Right lung (tissue), 10 donors: ENCODE measurements at places on chromosomes 13 and 19. TPM values are rescaled to one million over a fixed set of nuclear protein-coding genes. Genes with fewer than 3 reads are reported as not detected.

DNA sequence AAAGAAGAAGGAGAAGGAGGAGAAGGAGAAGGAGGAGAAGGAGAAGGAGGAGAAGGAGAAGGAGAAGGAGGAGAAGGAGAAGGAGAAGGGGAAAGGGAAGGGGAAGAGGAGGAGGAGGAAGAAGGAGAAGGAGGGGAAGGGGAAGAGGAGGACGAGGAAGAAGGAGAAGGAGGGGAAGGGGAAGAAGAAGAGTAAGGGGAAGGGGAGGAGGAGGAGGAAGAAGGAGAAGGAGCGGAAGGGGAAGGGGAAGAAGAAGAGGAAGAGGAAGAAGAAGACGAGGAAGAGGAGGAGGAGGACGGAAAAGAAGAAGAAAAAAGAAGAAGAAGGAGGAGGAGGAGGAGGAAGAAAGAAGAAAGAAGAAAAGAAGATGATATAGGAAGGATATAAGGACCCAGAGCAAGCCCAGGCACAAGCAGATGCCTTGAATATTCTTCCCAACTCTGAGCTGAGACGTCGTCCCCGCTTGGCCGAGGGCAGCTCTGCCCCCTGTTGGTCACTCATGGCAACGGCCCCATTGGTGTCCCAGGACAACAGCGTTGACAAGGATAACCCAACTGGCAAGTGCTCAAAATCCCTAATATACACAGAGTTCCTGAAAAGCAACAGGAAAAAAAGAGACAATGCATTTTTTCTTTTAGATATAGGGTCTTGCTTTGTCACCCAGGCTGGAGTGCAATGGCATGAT lies 30.6 kb upstream of the IGSF23 start:
- no peak for DNase-seq

DNA sequence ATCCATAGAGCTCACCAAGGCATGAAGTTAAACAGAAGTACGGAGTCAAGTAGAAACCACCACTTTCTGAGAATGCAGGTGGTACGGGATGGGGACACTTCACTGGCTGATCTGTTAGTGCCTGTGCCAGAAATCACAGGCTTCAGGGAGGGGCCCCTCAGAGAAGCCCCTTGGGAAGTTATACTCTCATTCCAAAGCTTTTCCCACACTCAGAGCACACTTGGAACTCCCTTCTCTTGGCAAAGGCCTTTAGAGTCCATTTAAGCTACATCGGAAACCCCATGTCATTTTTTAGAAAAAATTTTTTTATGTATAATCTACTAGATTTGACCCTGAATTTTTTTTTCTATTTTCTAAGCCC lies 80.7 kb upstream of the WASF3 start:
- DNase-seq: no peak

DNA sequence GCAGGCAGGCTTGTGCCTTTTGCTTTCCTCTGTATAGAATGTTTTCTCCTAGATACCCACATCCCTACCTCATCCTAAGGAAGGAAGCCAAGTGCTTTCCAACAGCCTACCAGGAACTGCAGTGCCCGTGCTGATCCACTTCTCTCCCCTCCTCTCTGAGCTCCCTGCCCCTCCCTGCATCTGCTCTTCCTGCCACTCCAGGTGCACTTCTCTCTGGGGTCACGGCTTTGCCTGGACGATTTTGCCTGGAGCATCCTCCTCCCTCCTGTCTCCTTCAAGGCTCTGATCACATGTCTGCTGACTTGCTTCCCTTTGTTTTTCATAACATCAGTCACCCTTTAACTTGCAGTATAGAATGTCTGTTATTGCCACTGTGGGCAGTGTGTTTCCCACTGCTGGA lies 34.7 kb upstream of the IRS2 start:
- no peak for DNase-seq

GRCh38 chr13:52359534-52359933 lies 46.4 kb downstream of the THSD1 start:
- peak; percentile 85 for DNase-seq

GRCh38 chr13:111941845-111942447 lies 125.0 kb upstream of the SOX1 start:
- DNase-seq: no peak

- no peak for DNase-seq
These were observed 924.6 kb downstream of the OLFM4 start for GRCh38 chr13:53953183-53953582.

GRCh38 chr19:16527971-16528521 lies 14.2 kb downstream of the CHERP start:
- DNase-seq: no peak

Gene PCDH9
- polyA plus RNA-seq: 1.7 TPM

DNA sequence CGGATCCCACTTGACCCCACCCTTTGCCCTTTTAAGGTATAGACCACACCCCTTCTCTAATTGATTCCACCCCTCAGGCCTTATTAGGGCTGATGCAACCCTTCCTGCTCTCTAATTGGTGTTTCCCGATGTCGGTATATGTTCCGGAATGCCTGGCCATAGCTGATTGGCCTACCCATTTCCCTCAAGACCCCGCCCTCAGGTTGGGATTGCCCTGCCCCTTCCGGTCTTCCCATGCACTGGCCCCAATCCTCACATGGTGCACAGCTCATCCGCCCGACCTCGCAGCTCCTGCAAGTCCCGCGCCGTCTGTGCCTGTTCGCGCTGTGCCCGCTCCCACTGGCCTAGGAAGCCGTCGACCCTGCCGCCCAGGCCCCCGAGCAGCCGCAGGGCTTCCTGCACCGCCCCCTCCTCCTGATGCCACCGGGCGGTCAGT lies 18.1 kb downstream of the TSKS start:
- no peak for DNase-seq

DNA sequence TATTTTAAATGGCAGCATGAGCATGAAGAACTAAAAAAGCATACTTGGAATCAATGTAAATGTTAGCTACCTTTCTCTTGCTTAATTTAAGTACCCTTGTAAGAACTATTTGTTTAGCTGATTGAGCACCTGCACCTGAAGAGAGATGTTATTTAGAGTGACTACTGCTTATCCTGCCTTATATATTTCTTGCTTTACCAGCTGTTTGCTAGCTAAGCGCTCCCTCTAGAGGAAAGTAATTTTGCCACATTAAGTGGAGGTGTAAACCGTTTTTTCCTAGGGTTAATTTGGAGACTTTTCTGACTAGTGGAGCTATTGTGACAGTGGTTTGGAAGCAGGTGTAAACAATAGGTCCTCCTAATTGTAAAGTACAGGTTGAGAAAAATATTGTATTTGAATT lies 19.4 kb upstream of the PSG2 start:
- no peak for DNase-seq

- peak; percentile 99 for DNase-seq
These were observed 570 bp upstream of the MPND start for GRCh38 chr19:4342615-4343369.

GRCh38 chr13:21218351-21219035 lies 42.0 kb downstream of the MRPL57 start:
- DNase-seq: no peak

- no peak for DNase-seq
These were observed 340.2 kb downstream of the DIAPH3 start for GRCh38 chr13:59823486-59823885.

Gene ZNF540
- 5.8 TPM for polyA plus RNA-seq

DNA sequence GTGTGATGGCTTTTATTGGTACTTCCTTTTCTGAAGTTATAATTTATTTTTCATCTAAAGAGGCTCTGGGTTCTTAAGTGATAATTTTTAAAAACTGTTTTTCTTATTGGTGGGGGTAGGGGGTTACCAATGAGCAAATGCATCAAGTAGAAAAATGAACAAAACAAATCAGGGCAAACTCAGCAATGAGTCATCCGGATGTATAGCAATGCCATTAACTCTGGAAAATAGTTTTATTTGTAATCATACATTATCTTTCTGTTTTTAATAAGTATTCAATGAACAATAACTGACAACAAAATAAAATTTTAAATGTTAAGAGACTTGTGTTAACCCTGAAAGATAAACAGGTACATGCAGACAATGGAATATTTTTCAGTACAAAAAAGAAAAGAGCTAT lies 67.6 kb downstream of the UFM1 start:
- DNase-seq: no peak

DNA sequence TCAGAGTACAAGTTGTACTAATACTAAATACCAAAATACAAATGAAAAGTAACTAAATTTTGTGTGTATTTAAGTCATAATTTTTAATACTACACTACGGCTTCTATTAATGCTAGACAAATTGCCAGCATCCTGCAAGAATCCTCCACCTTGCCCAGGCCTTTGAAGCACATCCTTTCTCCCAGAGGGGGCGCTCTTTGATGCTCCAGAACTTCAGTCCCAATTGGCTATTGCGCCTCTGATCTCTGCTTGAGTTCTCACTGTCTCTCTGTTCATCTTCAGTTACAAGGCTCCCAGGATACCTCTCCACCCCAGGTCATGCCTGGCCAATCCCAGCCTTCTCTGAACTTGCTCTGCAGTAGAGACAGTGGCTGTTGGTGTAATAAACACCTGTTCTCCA lies 141.0 kb downstream of the DCLK1 start:
- DNase-seq: no peak

Gene LENG8
- polyA plus RNA-seq: 163 TPM

Gene TEX29
- polyA plus RNA-seq: 0.64 TPM

- DNase-seq: no peak
These were observed 23.7 kb upstream of the TRPC4 start for GRCh38 chr13:37893321-37893720.

DNA sequence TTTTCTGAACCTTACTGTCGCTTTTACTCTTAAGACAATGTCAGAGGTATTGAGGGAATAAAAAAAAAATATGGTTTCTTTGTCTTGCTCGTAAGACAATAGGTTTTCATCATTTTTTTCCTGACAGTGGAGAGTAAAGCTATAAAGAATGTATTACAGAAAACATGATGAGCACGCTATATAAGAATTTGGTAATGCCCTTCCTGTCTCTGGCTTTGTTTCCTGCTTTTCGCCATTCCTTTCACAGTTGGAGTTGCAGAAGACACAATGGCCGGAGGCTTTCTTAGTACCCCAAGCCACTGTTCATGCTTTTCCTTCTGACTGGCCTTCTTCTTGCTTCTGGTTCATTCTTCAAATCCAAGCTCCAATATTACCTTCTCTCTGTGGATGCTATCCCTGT lies 101.0 kb upstream of the DACH1 start:
- DNase-seq: no peak

DNA sequence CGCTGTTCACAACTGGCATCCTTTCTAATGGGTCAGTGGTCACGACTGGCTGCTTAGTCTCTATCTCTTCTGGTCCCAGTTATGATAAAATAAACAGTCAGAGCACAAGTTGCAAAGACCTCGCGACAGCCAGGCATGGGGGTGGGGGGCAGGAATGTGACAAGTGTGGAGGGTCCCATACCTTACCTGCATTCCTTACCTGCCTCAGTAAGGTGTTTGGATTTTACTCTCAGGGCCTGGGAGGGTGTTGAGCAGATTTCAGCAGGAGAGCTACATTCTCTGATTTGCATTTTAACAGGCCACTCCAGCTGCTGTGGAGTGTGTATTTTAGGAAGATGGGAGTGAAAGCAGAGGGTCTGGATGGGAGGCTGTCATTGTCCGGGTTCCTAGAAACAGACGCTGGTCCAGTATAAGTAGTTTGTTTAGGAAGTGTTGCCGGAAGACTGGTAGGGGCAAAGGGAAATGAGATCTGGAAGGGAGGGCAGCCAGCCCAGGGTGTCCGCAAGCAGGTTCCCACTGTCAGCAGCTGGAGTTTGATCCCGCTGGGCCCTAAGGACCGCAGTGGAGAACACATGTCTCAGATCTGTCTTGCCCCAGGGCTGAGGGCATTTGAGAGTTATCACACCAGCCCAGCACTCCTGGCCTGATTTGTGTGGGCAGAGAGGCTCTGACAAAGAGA lies 920.0 kb downstream of the UQCRFS1 start:
- DNase-seq: no peak
